ENCODE measurements at places on chromosomes 3 and 15.

GRCh38 chr3:183777016-183777618 lies 48.3 kb downstream of the MAP6D1 start:
- DNase-seq = no peak

- peak; percentile 75 for DNase-seq
Observed at GRCh38 chr15:101167753-101168462, 83.9 kb downstream of the CHSY1 start.

GRCh38 chr15:63238796-63239195 lies 38.6 kb upstream of the APH1B start:
- no peak for DNase-seq

DNA sequence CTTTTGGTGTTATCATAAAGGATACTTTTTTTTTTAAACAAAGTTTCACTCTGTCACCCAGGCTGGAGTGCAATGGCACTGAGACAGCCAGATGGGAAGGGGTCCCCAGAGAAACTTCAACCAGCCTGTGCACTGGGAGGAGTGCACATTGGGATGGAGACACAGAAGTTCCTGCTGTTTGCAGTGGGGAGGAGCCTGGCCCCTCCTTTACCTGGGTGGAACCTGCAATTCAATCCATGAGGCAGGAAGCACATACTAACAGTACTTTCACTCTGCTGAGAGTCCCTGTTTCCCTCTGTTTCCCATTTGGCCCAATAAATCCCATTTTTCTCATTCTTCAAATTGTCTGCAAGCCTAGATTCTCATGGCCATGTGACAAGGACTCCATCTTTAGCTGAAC lies 42.3 kb upstream of the LHFPL4 start:
- DNase-seq = no peak
